SHP77 treated with DMSO at 0.1 percent for 48 hours (cell line): ENCODE measurements at places on chromosomes 3 and 15.

DNA sequence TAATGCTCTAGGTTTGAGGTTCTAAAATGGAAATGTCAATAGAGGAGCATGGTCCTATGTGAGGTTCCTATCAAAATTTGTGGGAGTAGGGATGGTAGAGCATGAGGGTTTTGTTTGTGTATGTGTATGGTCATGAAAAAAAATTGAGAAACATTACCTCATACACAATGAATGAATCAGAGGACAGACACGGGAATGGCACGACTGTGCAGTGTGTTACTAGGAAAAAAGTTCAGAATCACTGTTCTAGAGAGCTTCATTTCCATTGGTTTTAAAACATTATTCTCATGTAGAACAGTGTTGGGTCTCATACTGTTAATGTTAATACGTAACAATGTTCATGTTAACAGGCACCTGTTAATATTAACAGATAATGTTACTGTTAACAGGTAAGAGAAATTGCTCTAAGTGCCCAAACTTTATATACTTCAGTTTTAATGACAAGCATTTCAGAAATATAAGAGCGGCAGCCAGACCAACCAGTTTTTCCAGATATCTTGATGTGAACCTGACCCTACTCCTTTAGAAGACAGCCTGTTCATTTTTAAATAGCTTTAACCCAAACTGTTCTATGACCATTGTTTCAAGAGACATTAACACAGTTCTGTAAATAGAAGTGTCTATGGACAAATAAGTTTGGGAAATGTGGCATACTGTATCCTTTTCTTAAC, 48.0 kb downstream of the SLC15A2 start:
- DNase-seq = no peak

- no peak for DNase-seq
These were observed 27.7 kb downstream of the CMSS1 start for GRCh38 chr3:99845331-99845730.

DNA sequence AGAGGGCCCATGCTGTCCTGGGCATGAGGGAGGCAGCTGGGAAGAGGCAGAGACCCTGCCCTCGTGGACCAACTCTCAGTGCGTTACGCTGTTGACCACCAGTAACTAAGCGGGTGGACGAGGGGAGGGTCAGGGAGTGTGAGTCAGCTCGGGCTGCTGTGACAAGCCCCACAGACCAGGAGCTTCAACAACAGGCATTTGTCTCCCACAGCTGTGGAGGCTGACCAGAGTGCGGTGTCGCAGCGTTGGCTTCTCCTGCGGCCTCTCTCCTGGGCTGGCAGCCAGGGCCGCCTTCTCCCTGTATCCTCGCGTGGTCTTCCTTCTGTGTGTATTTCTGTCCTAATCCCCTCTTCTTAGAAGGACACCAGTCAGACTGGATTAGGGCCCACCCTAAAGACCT, 13.0 kb downstream of the EFCC1 start:
- DNase-seq = no peak

DNA sequence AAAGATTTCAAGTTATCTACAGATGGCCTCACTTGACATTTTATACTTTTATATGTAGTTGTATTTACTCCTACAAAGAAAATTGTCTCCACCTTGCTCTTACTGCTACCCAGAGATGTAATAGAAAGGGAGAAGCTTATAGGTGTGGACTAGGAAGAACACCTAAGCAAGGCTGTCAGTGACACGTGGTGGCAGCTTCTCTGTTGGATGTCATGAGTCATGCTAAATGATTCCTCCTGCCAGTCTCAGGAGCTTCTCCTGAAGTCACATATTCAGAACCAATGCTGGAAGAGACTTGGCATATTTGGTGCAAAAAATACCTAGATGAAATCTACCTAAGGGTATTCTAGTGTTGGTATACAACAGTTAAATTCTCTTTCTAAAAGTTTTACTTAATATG, 184.7 kb downstream of the LRRC3B start:
- DNase-seq = no peak

GRCh38 chr3:50573566-50574443, 4.5 kb downstream of the HEMK1 start:
- no peak for DNase-seq

DNA sequence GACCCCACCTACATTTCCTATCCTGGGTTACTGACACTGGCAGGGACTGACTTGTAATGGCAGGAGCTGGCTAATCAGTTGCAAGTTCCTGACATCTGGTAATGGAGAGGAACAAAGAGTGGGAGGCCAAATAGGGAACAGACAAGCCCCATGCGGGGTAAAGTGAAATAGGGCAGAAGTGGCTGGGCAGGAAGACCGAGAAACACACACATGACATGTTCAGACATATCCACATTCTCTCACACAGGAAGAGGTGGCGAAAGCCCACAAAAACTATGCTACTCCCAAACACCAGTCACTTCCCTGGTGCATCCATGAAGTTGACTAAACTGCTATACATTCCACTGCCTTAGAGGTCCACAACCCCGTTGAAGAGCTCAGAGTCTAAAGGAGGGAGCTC, 394.1 kb upstream of the TBL1XR1 start:
- DNase-seq = no peak

DNA sequence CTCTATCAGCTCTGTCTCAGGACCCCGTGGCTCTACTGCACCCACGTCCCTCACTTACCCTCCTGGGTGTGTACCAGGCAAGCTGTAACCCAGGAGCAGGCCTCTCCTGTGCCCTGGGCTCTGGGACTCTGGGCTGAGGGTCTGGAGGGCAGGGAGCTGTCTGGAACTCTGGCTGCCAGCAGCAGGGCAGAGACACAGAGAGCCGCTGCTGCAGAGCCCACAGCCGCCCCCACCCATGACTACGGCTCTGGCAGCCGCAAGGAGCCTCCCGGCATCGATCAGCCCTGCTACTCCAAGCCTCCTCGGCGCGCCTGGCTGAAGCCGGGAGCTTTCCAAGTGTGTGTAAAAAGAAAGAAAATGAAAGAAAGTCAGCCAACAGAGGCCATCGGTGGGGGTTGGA, 103.7 kb upstream of the ATP2B2 start:
- no peak for DNase-seq

GRCh38 chr15:61834076-61834697, 226.1 kb downstream of the VPS13C start:
- peak; percentile 65 for DNase-seq

DNA sequence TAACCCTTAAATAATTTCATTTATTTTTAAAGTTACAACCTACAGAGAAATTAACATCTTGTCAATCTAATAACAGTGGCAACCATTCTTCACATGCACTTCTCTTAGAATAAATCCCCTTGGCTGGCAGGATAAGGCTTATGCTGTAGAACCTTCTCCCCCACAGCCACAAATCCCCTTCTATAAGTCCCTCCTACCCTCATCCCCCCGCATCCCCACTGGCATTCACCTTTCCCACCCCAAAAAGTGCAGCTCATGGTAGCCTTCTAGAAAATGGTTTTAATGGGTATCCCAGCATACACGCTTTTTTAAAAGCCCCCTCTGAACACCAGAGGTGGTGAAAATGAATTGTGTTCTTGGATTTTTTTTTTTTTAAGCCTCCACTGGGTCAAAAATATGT, 49.2 kb downstream of the CAPN7 start:
- no peak for DNase-seq

DNA sequence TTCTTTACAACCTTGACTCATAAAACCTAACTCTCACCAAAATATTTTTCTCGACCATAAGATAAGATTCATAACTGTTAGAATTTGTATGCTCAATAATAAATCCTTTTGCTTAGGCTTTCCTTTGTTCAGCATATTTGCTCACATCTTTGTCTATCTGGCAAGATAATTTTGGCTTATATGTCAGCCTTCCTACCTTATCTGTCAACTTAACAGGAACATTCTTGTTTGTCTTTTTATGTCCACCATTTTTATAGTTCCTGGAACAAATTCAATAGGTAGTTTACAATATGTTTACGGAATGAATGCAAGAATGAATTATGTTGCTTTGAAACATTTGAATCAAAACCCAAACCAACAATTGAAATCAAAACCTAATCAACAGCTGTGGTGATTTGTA, 41.0 kb upstream of the P2RY1 start:
- no peak for DNase-seq

DNA sequence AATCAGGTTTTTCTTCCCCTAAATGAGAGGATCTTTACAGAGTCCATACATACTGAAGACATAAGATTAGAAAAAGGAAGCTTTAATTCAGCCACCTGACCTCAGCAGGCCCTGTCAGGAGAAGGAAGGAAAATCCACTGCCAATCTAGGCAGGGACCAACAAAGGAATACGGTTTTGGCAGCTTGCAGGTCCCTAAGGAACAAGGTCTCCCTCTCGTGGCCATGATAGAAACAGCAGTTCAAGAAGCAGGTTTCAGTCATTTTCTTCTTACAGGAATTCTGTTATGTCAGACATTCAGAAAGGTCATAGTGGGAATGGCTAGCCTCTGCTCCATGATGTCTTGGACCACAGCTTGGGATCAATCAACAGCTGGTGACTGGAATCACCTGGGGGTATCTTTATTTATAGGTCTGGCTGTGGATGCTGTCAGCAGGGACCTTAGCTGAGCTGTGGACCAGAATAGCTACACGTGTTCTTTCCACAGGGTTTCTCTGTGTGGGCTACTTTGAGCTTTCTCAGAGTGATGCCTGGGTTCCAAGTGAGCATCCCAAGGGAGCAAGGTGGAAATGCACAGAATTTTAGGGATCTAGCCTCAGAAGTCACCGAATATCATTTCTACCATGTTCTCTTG, 9.4 kb upstream of the CMSS1 start:
- DNase-seq = peak; percentile 29

- no peak for DNase-seq
These were observed 125.5 kb downstream of the GREM1 start for GRCh38 chr15:32843219-32843815.

GRCh38 chr15:84684092-84684491, 26.1 kb upstream of the NMB start:
- no peak for DNase-seq
